Neuronal stem cell (in vitro differentiated cells): ENCODE measurements at places on chromosomes 4 and X.
A peak's percentile ranks its signal among the peaks of the same experiment; 100 is the strongest.

GRCh38 chr4:146273204-146273901, 59.0 kb downstream of the REELD1 start:
- H3K27ac ChIP-seq: no peak overlapping the region
- H3K4me1 ChIP-seq: peaks cover 4% of the 10 kb centered on the region
- H3K4me3 ChIP-seq: no peak overlapping the region
- no peak for DNase-seq
- H3K27me3 ChIP-seq: no peaks in the 10 kb centered on the region
- H3K36me3 ChIP-seq: no peaks in the 10 kb centered on the region

DNA sequence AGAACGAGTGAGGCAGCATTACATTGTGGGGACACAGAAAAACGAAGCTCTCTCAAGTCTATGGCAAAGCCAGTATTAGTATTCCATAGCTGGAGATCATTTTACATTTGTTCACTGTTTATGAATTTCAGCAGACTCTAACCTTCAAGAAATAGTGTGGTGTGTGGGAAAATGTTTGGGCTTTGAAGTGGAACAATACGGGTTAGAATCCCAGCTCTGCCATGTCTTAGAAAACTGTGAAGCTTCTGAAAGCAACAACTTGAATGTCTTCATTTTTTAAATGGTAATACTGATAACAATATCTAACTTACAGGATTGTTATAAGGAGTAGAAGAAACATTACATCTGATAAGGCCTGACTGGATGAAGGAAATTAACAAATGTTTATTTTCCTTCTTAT, 217.7 kb downstream of the NR3C2 start:
- DNase-seq: no peak
- H3K27me3 ChIP-seq: no peaks in the 10 kb centered on the region
- no peak overlapping the region for H3K27ac ChIP-seq
- H3K36me3 ChIP-seq: no peaks in the 10 kb centered on the region
- no peak overlapping the region for H3K4me3 ChIP-seq

- H3K4me1 ChIP-seq: peaks cover 8% of the 10 kb centered on the region
- no peak for DNase-seq
- no peak overlapping the region for H3K4me3 ChIP-seq
- H3K27me3 ChIP-seq: no peaks in the 10 kb centered on the region
These were observed 31.5 kb downstream of the NOP14 start for GRCh38 chr4:2931512-2932301.

DNA sequence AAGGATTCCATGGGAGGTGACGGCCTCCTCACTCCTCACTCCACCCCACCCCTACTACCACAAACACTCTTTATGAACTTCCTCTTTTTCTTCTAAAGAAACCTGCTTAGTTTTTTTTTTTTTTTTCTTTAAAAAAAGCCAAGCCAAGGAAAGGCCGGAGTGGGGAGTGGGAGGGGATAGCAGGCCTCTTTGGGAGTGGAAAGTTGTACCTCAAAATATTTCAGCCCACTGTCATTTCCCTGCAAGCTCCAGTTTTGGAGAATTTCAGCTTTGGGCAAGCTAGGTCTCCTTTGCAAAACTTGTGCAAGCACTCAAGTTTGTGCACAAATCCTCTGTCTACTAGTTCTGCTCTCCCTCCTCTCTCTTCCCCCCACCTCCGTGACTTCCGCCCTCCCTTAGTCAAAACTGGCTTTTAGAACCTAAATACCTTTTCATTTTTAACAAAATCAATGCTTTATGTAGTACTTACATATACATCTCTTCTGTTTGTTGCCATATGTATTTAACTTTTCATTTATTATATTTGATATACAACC, 512 bp upstream of the ANTXR2 start:
- peak overlapping the region; percentile 82 for H3K4me3 ChIP-seq
- peak overlapping the region; percentile 96 for H3K27ac ChIP-seq
- H3K27me3 ChIP-seq: no peaks in the 10 kb centered on the region
- no peaks in the 10 kb centered on the region for H3K4me1 ChIP-seq
- no peak for DNase-seq

DNA sequence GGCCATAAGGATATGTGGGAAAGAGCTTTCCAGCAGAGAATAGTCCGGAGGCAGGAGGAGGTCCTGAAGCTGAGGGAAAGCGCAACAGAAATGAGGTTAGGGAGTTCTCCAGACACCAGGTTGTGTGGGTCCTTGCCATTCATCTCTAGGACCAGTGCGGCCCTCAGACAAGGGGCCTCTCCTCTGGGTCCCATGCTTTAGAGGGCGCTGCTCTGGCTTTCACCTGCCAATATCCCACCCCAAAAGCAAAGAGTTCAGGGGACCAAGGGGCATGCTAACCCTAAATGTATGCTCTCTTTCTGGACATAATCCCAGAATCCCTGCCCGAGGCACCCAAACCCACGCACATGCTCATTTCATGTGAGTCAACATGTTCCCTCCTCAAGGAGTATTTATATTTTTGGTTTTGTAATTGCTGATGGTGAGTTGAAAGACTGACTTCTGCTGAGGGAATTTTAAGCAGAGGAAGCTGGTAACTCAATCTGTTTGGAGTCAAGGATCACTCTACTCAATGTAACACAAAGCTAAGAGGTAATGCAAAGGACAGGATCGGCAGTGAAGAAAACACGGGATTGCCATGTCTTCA, 14.8 kb downstream of the RPL34 start:
- peaks cover 54% of the 10 kb centered on the region for H3K36me3 ChIP-seq
- no peak overlapping the region for H3K27ac ChIP-seq
- DNase-seq: no peak
- H3K4me1 ChIP-seq: no peaks in the 10 kb centered on the region
- no peak overlapping the region for H3K4me3 ChIP-seq
- no peaks in the 10 kb centered on the region for H3K27me3 ChIP-seq

DNA sequence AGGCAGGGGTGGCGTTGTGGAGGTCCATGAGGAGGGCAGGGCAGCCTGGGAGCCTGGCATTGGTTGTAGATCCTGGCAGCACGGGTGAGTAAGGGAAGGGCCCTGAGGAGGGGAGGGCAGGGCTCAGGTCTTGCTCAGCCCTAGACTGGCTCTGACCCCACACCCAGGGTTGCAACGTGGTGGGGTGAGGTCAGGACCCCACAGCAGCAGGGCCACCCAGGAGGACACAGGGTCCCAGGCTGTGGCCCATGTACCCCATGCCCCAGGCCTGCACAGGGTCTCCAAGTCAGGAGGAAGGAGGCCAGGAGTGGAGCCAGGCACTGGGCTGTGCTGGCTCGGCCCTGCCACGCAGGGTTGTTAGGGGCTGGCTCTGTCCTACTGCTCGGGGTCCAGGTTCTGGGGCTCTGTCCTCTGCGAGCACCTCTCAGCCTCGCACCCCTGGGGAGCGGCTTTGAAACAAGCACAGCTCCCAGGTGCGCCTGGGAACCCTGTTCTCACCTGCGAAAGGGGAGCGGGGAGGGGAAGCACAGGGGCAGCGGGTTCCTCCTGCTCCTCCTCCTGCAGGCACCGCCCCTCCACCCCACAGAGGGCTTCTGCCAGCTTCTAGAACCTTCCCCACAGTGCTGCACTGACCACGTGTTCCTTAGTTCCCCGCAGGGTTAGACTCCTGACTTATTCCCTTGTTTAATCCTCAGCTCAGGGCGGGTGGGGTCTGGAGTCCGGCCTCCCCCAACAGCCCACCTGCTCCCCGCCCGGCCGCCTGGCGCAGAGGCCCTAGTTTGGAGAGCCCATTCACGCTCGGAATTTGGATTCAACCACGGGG, 20.4 kb downstream of the MSANTD1 start:
- H3K27me3 ChIP-seq: no peaks in the 10 kb centered on the region
- peaks cover 12% of the 10 kb centered on the region for H3K4me1 ChIP-seq
- H3K27ac ChIP-seq: no peak overlapping the region
- no peak for DNase-seq

DNA sequence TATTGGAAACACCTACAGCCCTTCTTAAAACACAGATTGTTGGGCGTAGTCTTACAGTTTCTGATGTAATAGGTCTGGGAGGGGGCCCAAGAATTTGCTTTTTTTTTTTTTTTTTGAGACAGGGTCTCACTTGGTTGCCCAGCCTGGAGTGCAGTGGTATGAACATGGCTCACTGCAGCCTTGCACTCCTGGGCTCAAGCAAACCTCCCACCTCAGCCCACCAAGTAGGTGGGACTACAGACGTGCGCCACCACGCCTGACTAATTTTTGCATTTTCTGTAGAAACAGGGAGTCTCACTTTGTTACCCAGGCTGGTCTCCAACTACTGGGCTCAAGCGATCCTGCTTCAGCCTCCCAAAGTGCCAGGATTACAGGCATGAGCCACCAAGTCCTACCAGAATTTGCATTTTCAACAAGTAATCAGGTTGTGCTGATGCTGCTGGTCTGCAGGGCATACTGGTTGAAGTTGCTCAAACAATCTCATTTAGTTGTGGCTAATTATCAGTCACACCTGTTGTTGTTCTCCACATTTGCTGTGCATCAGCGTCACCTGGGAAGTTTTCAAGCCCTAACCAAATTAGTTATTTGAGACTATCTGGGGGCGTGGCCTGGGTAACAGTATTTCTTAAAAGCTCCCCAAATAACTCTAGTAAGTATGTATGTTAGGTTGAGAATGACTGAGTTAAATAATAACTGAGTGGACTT, 14.0 kb downstream of the TMEM154 start:
- no peaks in the 10 kb centered on the region for H3K36me3 ChIP-seq
- H3K27me3 ChIP-seq: no peaks in the 10 kb centered on the region
- H3K27ac ChIP-seq: no peak overlapping the region
- H3K4me3 ChIP-seq: no peak overlapping the region
- no peaks in the 10 kb centered on the region for H3K4me1 ChIP-seq
- DNase-seq: no peak

DNA sequence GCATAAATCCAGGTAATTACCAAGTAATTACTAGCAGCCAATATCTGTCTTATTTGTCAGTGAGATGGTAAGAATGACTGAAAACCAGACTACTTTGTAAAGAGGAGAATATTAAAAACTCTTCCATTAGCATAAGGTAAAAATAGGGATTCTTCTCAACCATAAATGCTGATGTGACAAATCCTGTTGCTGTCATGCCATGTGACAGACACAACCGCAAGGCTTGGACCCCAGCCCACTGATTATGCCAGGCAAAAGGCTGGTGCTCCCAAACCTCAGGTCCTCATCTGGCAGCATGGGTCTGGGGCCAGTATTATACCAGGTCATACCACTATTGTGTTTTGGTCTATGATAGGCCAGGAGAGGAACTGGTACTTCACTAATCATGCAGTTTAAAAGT, 181.1 kb downstream of the ADAMTS3 start:
- no peaks in the 10 kb centered on the region for H3K27me3 ChIP-seq
- no peak overlapping the region for H3K27ac ChIP-seq
- no peak overlapping the region for H3K4me3 ChIP-seq
- H3K36me3 ChIP-seq: no peaks in the 10 kb centered on the region
- no peak for DNase-seq
- peaks cover 4% of the 10 kb centered on the region for H3K4me1 ChIP-seq

- no peak overlapping the region for H3K4me3 ChIP-seq
- no peak for DNase-seq
- no peaks in the 10 kb centered on the region for H3K27me3 ChIP-seq
- no peaks in the 10 kb centered on the region for H3K36me3 ChIP-seq
- H3K4me1 ChIP-seq: no peaks in the 10 kb centered on the region
- no peak overlapping the region for H3K27ac ChIP-seq
These were observed 357.7 kb downstream of the BCOR start for GRCh38 chrX:39740078-39740477.

DNA sequence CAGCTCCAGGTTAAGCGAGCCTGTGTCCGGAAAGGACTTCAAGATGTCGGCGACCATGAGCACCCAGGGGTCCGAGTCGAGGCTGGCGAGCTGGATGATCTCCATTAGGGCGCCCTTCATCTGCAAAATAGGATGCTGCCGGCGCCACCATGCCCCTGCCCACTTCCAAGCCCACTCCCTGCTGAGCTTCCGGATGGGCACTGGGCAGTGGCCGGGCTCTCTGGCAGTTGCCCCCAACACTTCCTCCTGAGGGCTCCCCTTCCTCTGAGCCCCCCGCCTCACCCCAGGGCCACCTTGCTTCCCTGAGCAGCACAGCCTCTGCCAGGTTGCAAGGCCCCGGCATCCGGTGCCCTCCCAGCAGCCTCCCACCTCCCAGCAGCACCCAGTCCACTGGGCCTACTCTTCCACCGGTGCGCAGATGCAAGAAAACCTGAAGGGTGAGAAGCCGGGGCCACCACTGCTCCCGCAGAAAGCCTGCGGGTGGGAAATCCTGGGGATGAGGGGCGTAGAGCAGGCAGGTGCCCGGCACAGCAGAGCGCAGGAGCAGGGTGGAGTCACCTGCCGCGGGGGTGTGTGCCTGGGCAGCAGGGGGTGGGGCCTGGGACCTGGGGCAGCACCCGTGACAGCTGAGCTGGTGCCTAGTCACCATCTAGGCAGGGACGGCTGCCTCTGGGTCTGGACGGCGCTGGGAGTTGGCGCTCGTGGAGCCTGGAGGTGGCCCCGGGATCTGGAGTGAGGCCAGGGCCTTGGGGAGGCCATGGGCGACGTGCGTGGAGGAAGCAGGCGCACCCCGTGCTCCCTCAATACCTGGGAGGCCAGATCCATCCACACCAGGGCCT, 17.0 kb downstream of the NELFA start:
- no peak for DNase-seq
- H3K4me3 ChIP-seq: no peak overlapping the region
- no peak overlapping the region for H3K27ac ChIP-seq
- H3K27me3 ChIP-seq: no peaks in the 10 kb centered on the region

DNA sequence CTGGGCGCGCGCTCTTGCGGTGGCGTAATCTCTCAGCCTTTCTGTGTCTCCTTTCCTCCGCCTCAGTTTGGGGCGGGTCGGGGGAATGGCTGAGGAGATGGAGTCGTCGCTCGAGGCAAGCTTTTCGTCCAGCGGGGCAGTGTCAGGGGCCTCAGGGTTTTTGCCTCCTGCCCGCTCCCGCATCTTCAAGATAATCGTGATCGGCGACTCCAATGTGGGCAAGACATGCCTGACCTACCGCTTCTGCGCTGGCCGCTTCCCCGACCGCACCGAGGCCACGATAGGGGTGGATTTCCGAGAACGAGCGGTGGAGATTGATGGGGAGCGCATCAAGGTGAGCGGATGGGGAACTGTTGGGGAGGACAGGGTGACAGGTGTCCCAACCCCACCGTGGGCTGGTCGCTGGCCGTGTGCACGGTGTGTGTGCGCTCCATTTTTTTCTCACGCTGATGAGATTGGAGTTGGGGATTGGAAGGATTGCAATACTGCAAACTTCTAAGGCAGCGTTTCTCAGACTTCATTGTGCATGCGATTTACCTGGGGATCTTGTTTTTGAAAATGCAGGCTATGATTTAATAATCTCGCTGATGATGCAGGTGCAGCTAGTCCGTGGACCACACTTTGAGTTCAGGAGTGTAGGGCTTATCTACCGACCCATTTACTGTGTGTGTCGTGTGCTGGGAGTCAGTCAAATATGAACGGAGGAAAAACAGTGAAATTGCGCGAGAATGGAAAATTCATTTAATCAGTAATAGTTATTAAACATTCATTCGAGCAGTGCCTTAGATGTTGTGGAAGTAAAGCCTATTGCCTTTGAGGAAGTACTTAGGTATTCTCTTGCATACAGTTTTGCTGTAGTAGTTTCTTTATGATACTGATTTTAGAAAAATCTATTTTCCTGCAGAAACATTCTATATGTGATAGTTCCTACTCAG, at the start of gene RAB33B:
RAB33B (plus strand) TSS at position 11 of the 935 bp plus-strand sequence; CDS start at position 86, 75 bp downstream.
- peak within 1 kb of the TSS; percentile 90 for H3K4me3 ChIP-seq
- no peak for DNase-seq
- no peaks in the 10 kb centered on the region for H3K27me3 ChIP-seq
